HCT116 (cell line): ENCODE measurements at places on chromosomes 13 and 19. TPM values are rescaled to one million over a fixed set of nuclear protein-coding genes. Genes with fewer than 3 reads are reported as not detected.

DNA sequence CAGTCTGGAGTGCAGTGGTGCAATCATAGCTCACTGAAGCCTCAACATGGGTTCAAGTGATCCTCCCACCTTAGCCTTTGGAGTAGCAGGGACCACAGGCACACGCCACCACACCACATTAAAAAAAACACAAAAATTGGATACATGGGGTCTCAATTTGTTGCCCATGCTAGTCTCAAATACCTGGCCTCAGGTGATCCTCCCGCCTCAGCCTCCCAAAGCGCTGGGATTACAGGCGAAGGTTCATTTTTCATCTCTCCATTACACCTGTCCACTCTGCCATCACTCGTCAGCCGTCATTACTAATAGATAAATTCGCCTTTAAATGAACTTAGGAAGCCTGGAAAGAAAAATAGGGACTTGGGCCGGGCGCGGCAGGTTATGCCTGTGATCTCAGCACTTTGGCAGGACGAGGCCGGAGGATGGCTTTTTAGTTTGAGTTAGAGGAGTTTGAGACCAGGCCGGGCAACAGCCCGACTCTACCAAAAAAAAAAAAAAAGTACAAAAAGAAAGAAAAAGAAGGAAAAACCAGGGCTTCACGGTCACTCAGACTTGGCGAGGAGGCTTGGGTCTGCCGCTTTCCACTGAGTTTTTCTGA, 685 bp upstream of the SUPT5H start:
- DNase-seq: no peak

- DNase-seq: no peak
Measured at GRCh38 chr13:29573190-29573589, 22.3 kb downstream of the SLC7A1 start.

GRCh38 chr19:38917921-38918491, 6.0 kb upstream of the CCER2 start:
- DNase-seq: no peak

DNA sequence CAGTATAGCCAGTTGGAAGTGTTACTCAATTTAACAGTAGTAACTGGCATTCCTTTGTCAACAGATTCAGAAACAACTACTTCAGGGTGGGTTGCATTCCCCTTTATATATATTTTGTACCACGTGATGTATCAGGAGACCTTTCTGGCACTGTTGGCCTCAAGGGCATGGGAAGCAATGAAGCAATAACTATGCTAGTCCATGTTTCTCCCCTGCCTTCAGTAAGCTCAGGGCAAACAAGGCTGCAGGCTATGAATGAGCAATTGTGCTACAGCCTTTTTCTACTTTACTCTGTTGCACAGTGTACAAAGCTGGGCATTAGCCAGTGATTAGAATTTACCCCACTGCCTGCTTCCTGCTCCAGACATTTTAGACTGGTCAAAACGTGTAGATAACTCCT, 348.8 kb downstream of the GPC5 start:
- no peak for DNase-seq

DNA sequence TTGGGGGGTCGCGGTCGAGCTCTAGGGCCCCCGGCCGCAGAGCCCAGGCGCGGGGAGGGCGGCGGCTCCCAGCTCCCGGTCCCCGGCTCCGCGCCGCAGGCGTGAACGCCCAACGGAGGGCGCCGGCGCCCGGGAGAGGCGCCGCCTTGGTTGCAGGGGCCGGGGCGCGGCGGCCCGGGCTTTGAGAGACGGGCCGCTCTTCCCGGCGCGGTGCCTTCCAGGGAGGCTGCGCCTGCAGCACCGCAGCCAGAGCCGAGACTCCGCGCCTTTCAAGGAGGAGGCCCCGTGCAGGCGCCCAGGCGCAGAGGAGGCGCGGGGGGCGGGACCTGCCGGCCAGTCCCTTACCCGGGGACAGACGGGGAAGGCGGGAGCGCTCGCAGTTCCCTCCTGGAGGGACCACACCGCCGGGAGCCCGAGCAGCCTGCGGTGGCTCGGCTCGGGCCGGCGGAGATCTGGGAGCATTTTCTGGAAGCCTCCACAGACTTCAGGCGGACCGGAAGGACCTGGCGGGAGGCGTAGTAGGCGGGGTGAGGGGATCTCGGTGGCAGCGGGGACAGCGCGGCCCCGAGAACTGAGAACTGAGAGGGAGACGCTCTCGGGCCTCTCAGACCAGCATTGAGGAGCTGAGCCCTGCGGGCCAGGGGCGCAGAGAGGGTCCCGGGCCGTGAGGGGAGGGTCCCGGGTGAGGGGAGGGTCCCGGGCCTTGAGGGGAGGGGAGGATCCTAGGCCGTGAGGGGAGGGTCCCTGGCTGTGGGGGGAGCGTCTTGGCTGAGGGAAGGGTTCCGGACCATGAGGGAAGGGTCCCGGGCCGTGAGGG, 25.5 kb upstream of the MCF2L start:
- DNase-seq: no peak

DNA sequence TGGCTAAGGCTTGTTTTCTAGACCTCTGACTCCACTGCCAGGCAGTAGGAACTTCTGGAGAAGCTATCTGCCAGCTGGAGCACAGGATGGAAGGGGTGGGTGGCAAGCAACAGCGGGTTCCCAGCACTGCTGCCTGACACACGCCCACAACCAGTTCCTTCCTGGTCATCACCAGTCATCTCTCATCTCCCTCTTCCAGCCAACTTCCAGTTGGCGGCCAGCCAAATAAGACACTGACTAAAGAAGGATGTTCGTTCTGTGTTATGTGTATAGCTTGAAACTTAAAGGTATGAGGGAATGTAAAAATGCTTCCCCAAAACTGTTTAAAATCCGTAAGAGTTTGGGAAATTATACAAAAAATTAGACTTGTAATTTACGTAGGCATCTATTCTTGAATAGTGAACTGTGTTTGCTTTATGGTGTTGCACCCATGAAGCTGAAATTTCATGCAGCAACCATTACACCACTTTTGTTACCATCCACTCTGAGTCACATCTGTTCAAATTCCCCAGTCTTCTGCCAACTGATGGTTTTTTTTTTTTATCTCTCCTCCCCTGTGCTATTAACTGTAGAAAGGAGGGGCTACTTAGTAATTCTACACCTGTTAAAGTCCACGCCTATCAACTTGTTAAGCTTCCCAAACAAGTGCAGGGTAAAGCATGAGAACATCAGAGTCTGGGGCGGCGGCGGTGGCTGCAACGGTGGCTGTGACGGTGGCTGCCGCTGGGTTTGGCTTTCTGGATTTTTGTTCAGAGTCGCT, 86.2 kb upstream of the FRY start:
- no peak for DNase-seq

DNA sequence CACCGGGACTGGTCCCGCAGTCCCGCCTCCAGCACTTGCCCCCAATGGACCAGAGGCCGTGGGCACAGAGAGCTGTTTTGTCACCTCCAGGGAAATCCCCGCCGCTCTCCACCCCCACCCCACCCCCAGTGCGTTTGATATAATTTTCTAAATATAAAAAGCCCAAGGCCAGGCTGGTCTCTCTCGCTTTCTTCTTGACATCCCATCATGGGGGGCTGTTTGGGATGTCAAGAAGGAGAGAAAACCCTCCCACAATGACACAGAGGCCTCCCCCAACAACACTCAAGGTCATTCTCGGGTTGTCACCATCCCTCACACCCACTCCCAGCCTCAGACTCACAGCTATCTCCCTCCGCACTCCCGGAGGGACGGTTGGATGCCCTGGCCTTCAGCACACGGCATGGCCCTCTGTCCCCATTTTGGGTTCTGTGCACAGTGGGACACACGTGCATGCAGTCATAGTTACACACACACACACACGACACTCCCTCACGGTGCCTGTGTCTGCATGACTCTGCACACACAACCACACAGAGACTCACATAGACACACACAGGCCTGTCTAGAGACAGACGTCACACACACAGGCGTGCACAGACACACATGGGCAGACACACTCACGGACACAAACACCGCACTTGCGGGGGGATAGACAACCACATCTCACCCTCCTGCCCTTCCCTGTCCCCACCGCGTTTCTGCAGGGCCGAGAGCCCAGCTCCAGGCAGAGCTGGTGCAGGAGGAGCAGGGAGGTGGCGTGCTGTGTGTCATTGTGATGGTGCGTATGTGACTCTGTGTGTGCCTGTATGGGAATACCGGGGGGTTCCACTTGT, 4.8 kb upstream of the NFIC start:
- DNase-seq: no peak

DNA sequence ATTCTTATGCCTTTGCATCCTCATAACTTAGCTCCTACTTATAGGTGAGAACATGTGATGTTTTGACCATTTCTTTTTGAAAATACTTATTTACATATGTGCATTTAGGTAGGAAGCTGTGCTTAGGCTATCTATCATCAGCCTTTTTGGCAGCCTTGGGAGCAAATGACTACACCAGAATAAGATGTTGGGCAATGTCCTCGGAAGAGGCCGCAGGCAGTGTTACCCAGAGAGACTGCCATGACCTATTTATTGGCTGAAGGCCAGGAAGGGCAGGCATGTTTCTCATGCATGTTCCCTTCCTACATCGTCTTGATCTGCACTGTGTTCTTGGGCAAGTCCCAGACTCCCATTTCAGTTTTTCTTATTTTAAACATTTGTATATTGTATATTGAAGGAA, 122.3 kb downstream of the B3GLCT start:
- no peak for DNase-seq

GRCh38 chr13:76894401-76895110, 8.4 kb upstream of the KCTD12 start:
- no peak for DNase-seq

DNA sequence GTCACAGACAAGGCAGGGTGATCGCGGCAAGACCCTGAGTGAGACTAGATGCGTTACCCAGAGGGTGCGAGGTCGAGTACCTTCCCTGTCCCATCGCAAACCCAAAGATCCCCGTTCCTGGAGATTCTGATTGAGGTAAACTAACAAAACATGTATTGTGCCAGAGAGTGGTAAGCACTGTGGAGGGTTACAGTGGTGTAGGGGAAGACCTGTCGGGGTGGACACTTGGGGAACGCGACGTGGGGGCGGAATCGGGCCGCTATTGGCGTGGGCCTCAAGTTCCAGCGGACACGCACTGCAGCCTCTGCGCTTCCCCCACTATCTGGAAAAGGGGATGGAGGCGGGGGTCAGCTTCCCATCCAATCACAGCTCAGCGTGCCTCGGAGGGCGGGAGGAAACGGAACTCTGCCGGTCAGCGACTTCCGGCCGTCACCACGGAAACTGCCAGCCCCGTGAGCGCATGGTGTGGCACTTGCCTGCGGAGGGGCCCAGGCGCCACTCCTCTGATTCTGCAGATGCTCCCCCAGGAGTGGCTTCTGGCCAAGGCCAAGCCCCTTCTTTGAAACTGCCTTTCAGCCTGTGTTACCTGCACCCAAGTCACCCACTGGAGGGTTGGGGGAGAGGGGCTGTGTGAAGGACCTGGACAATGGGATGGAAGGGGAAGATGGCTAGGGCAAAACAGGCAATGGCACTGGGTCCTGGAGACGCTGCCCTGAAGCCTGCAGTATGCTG, 1.0 kb upstream of the UBE2M start:
- DNase-seq: peak; percentile 90

- no peak for DNase-seq
Measured at GRCh38 chr19:18517606-18518005, 4.3 kb downstream of the ELL start.

GRCh38 chr13:44302940-44303575, 70.6 kb upstream of the SERP2 start:
- DNase-seq: no peak

DNA sequence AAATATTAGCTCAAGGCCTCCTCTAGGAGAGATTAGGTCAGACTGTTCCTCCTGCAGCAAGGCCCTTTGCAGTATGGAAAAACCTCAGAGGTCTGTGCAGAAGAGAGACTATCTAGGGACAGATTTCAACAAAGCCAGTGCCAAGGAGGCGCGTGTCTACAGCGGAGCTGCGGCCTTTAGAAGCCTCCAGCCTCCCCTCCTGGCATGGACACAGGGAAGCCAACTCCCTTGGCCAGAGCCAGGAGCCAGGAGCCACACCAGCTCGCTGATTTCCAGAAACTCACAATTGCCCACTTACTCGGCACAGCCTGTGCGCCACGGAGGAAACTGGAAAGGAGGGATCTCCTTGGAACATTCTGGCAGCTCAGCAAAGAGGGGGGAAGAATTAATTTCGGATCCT, 63.4 kb downstream of the INSR start:
- no peak for DNase-seq

ZNF208 gene
- total RNA-seq: not detected

CGB7 gene
- 5.4 TPM for total RNA-seq

CELF5 gene
- 2.5 TPM for total RNA-seq

AKAP8L gene
- 106 TPM for total RNA-seq

GDF15 gene
- total RNA-seq: 425 TPM

ATP8B3 gene
- total RNA-seq: 17.0 TPM
